CD4-positive, CD25-positive, alpha-beta regulatory T cell (primary cell): ENCODE measurements at places on chromosomes 12 and 14. TPM values are rescaled to one million over a fixed set of nuclear protein-coding genes. Genes with fewer than 3 reads are reported as not detected.

Gene ACACB
- 0.94 TPM for polyA plus RNA-seq

Gene BIN2
- polyA plus RNA-seq: 219 TPM

Gene PLBD1
- 0.57 TPM for polyA plus RNA-seq

Gene B3GNT4
- 0.17 TPM for polyA plus RNA-seq

GRCh38 chr12:46783871-46784270 lies 41.9 kb downstream of the SLC38A4 start:
- no peak for DNase-seq
- H3K4me1 ChIP-seq: no peaks in the 10 kb centered on the region
- H3K27ac ChIP-seq: no peak overlapping the region
- no peaks in the 10 kb centered on the region for H3K36me3 ChIP-seq
- peaks cover 7% of the 10 kb centered on the region for H3K27me3 ChIP-seq

DNA sequence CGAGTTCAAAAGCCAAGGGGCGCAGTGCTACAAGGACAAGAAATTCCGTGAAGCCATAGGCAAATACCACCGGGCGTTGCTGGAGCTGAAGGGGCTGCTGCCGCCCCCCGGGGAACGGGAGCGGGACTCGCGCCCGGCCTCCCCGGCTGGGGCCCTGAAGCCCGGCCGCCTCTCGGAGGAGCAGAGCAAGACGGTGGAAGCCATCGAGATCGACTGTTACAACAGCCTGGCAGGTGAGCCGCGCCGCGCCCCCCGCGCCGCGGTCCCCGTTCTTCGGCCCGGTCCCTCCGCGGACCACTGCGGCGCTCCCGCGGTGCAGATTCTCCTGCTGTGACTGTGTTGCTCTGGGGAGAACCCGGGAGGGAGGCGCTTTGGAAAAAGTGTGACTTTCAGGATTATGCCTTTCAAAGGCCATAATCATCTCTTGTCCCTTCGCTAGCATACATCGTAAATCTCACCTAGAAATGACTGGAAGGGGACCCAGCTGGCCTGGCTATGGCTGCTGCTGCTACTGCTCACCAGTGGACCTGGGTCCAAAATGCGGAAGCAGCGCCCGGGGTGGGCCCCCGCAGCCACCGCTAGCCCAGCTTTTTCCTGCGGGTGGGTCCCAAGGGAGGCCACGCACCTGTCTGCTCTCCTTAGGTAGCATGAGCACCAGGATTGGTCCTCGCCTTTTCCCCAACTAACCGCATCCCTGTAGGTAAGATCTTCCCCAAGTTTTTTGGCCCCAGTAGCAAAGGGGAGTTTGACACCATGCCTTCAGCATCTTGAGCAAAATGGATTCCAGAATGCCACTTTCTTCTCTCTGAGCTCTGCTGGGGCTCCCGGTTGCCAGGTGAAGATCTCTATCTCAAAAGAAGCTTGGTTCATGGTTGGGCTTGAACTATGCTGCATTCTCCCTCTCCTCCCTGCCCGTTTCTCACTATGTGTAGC lies 853 bp downstream of the TTC9 start:
- H3K4me1 ChIP-seq: peaks cover 55% of the 10 kb centered on the region
- H3K4me3 ChIP-seq: peak overlapping the region; percentile 90
- DNase-seq: peak; percentile 48
- no peaks in the 10 kb centered on the region for H3K36me3 ChIP-seq

DNA sequence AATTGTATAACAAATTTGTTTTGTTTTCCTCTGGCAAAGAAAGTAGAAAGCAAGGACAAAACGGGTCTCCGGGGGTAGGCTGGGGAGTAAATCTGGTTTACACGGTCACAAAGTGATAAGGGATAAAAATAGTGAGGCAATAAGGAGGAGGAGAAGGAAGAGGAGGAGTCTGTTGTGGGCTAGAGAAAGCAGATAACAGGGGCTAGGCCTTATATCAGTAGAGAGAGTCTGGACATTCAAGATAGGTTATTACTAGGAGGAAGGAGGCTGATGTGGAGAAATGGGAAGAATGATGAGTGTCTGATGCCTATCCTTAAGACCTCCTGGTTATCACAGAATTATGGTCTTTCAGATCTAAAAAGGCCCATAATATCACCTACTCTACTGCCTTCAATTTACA lies 83.2 kb upstream of the SSTR1 start:
- no peaks in the 10 kb centered on the region for H3K27me3 ChIP-seq
- DNase-seq: no peak
- H3K4me3 ChIP-seq: no peak overlapping the region
- H3K36me3 ChIP-seq: no peaks in the 10 kb centered on the region

Gene LTBP2
- 0.02 TPM for polyA plus RNA-seq

- H3K27me3 ChIP-seq: no peaks in the 10 kb centered on the region
- H3K4me1 ChIP-seq: no peaks in the 10 kb centered on the region
- peaks cover 2% of the 10 kb centered on the region for H3K36me3 ChIP-seq
These were observed 39.1 kb downstream of the NT5DC3 start for GRCh38 chr12:103801709-103802585.

Gene TPPP2
- not detected for polyA plus RNA-seq

DNA sequence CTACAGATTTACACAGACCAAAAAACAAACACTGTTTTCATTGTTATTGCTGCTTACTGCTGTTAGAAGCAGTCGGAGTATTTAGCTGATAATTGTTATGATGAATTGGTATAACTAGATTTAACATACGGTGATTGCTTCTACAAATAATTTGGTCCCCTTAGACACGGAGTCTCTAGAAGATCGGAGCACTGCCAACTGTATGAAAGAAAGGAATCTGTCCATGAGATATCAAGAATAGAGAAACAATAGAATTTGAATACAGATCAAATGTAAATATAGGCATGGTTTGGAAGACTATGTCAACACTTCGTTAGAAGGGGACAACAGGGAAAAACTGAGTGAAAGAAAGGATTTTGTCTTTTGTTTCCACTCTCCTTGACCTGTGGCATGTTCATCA lies 110.9 kb downstream of the PPP2R5E start:
- no peak overlapping the region for H3K4me3 ChIP-seq
- H3K27ac ChIP-seq: no peak overlapping the region
- peaks cover 28% of the 10 kb centered on the region for H3K4me1 ChIP-seq
- no peak for DNase-seq

GRCh38 chr14:58792416-58792815 lies 154.7 kb downstream of the DACT1 start:
- H3K27ac ChIP-seq: no peak overlapping the region
- DNase-seq: no peak
- H3K27me3 ChIP-seq: no peaks in the 10 kb centered on the region
- no peak overlapping the region for H3K4me3 ChIP-seq
- no peaks in the 10 kb centered on the region for H3K36me3 ChIP-seq
- H3K4me1 ChIP-seq: no peaks in the 10 kb centered on the region

Gene GPR162
- polyA plus RNA-seq: not detected

- no peak overlapping the region for H3K27ac ChIP-seq
- no peaks in the 10 kb centered on the region for H3K4me1 ChIP-seq
- no peak for DNase-seq
These were observed 316.6 kb upstream of the RTL1 start for GRCh38 chr14:101219896-101220703.

DNA sequence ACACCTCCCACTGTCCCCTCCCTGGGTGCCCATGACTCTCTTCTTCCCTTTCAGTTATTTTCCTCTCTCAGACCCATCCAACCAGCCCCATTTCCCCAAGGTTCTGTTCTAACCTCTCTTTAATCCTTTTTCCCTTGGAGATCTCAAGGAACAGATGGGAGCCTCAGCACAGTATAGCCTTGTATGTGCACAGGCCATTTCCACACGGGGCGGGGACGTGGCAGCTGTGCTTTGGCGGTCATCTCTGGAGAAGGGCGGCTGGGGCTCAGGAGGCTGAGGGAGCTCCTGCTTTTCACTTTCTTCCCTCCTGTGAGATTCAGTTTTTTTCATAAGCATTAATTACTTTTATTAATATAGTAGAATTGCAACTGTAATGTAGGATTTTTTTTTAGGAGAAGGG lies 212.2 kb downstream of the ZFP36L1 start:
- no peak overlapping the region for H3K27ac ChIP-seq
- H3K4me3 ChIP-seq: no peak overlapping the region
- no peaks in the 10 kb centered on the region for H3K36me3 ChIP-seq
- H3K27me3 ChIP-seq: no peaks in the 10 kb centered on the region
